ENCODE measurements at places on chromosomes 6 and 20.

GRCh38 chr6:90100059-90100665 lies 196.5 kb downstream of the BACH2 start:
- H3K4me1 ChIP-seq = peaks cover 95% of the 10 kb centered on the region
- no peak overlapping the region for H3K4me3 ChIP-seq
- no peak for DNase-seq
- H3K36me3 ChIP-seq = peaks cover 58% of the 10 kb centered on the region
- H3K27ac ChIP-seq = peak overlapping the region; percentile 50

DNA sequence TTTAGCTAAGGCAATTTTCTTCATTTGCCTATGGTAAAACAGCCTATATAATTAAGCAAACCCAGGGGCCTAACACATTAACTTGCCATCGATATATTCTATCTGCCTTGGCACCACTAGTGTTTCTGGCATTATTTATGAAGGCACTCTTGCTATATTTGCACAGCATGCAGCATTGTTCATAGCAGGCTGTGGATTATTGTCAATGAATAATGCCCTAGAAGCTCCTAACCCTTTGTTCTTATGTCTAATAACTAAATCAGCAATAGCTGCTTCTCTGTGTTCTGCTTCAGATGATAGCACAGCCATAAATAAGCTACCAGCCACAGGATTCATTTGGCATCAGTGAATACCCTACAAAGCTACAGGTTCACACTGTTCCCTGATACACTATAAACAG lies 254.8 kb upstream of the STXBP5 start:
- no peak overlapping the region for H3K27ac ChIP-seq
- H3K27me3 ChIP-seq = no peaks in the 10 kb centered on the region
- H3K36me3 ChIP-seq = no peaks in the 10 kb centered on the region
- H3K4me1 ChIP-seq = peaks cover 15% of the 10 kb centered on the region
- no peak overlapping the region for H3K4me3 ChIP-seq
- no peak for DNase-seq

- H3K36me3 ChIP-seq = peaks cover 89% of the 10 kb centered on the region
- H3K4me3 ChIP-seq = peak overlapping the region; percentile 16
- H3K27ac ChIP-seq = peak overlapping the region; percentile 98
- peaks cover 100% of the 10 kb centered on the region for H3K4me1 ChIP-seq
- H3K27me3 ChIP-seq = no peaks in the 10 kb centered on the region
- DNase-seq = no peak
Measured at GRCh38 chr6:111862314-111862713, 10.9 kb downstream of the FYN start.

GRCh38 chr6:168050225-168050880 lies 28.7 kb downstream of the FRMD1 start:
- H3K27ac ChIP-seq = no peak overlapping the region
- H3K36me3 ChIP-seq = no peaks in the 10 kb centered on the region
- DNase-seq = no peak
- no peak overlapping the region for H3K4me3 ChIP-seq
- no peaks in the 10 kb centered on the region for H3K4me1 ChIP-seq

- H3K27ac ChIP-seq = no peak overlapping the region
- DNase-seq = no peak
- no peaks in the 10 kb centered on the region for H3K36me3 ChIP-seq
- H3K4me1 ChIP-seq = no peaks in the 10 kb centered on the region
- H3K4me3 ChIP-seq = no peak overlapping the region
Measured at GRCh38 chr20:33423141-33423834, 20.3 kb downstream of the SNTA1 start.

DNA sequence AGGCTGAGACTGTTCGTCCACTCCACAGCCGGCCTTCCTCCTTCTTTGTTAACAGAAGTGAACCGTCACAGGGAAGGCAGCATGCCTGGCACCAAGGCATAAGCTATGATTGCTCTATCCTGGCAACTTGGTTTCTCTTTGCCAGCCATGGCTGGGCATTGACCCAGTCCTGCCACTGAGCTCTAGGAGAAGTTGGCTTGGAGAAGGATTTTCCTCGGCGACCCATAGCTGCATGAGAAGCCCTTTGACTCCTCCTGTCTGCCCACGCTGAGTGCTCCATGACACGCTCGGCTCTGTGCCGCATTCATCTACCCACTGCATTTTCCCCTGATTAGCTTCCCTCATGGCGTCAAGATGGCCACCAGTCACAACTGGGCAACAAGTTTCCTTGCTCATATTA lies 111.8 kb upstream of the EXOC2 start:
- no peak overlapping the region for H3K4me3 ChIP-seq
- no peak for DNase-seq
- H3K27ac ChIP-seq = no peak overlapping the region

- H3K36me3 ChIP-seq = no peaks in the 10 kb centered on the region
- no peak for DNase-seq
- H3K27ac ChIP-seq = no peak overlapping the region
Measured at GRCh38 chr20:7361321-7361720, 578.9 kb downstream of the HAO1 start.

- H3K27me3 ChIP-seq = peaks cover 10% of the 10 kb centered on the region
- H3K4me3 ChIP-seq = no peak overlapping the region
- H3K27ac ChIP-seq = no peak overlapping the region
- DNase-seq = no peak
Measured at GRCh38 chr6:44464527-44465310, 77.2 kb downstream of the CDC5L start.

GRCh38 chr20:23299673-23300050 lies 50.9 kb upstream of the NXT1 start:
- DNase-seq = no peak
- H3K36me3 ChIP-seq = no peaks in the 10 kb centered on the region
- H3K4me3 ChIP-seq = no peak overlapping the region
- no peaks in the 10 kb centered on the region for H3K27me3 ChIP-seq
- H3K27ac ChIP-seq = no peak overlapping the region

GRCh38 chr6:157461000-157461915 lies 80.3 kb downstream of the ZDHHC14 start:
- H3K27ac ChIP-seq = peak overlapping the region; percentile 91
- H3K4me3 ChIP-seq = peak overlapping the region; percentile 24
- peak; percentile 53 for DNase-seq

DNA sequence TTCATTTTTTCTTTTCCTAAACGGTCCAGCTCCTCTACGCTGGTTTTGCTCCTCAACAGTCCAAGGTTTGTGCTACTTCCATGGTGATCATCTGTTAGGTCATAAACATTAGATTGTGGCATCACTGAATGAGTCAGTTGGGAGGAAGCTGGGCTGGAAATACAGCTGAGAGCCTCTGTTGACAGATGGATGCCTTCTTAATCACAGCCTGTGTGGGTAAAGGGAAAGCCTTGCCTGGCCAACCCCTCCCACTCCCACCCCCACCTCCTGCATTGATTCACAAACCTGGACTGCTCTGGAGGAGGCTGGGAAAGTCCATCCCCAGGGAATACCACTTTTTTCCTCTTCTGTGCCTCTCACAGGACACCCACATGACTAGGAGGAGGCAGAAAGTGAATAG lies 180.6 kb upstream of the CCN2 start:
- H3K4me1 ChIP-seq = no peaks in the 10 kb centered on the region
- H3K36me3 ChIP-seq = no peaks in the 10 kb centered on the region
- peaks cover 19% of the 10 kb centered on the region for H3K27me3 ChIP-seq
- no peak overlapping the region for H3K27ac ChIP-seq
- no peak overlapping the region for H3K4me3 ChIP-seq

GRCh38 chr6:72552938-72553337 lies 68.9 kb upstream of the KCNQ5 start:
- peaks cover 3% of the 10 kb centered on the region for H3K27me3 ChIP-seq
- no peaks in the 10 kb centered on the region for H3K36me3 ChIP-seq
- DNase-seq = no peak
- H3K4me1 ChIP-seq = peaks cover 14% of the 10 kb centered on the region
- no peak overlapping the region for H3K4me3 ChIP-seq

- no peaks in the 10 kb centered on the region for H3K27me3 ChIP-seq
- peak overlapping the region; percentile 93 for H3K4me3 ChIP-seq
- peak overlapping the region; percentile 93 for H3K27ac ChIP-seq
- H3K4me1 ChIP-seq = peaks cover 30% of the 10 kb centered on the region
Measured at GRCh38 chr6:73451223-73452106, 632 bp downstream of the CGAS start.

DNA sequence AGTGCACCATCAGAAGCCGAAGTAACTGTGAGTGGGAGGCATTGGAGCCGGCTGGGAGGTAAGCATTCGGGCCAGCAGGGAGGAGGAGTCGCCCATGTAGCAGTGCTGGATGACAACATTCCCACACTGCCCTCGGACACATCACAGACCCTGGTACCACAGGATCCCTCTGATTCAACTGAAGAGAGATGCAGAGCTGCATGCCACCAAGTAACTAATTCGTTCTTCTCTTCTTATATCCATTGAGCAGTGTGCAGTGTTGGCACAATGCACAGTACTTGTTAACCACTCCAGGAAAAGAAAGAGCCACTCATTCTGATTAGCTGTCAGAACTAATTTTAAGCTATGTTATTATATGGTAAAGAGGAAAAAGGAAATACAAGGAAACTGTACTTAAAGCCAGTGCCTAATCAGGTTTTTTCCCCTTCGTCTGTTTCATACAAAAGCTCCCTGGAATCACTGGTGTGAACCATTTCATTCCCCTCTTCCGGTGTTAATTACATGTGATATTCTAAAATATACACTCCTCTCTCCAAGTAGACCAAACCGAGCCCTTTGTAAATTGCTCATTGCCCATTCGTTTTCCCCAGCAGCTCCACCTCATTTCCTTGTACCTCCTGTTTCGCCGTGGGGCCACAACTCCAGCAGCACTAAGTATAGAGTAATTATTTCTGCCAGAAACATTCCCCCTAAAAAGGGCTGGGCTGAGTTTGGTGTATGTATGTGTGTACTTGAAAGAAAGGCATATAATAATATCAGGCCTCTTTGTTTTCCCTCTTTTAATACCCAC lies 32.4 kb upstream of the ADTRP start:
- peak overlapping the region; percentile 27 for H3K27ac ChIP-seq
- H3K4me1 ChIP-seq = peaks cover 25% of the 10 kb centered on the region
- H3K27me3 ChIP-seq = peaks cover 3% of the 10 kb centered on the region
- H3K4me3 ChIP-seq = no peak overlapping the region

DNA sequence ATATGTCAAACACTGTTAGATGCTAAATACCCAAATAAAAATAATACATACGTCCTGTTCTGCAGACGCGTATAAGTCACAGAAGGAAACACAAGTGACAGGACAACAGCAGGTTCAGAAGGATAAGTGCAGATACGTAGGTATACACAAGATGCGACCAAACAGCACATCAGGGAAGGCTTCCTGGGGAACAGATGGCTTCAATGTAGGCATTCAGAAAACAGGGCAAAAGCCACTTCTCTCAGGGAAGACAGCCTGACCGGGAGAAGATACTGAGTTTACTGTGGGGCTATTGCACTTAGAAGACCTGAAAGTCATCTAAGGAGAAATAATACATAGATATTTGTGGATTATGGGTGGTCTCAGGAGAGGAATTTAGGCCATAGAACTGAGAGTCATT lies 1.9 kb downstream of the HLA-DPA1 start:
- H3K27me3 ChIP-seq = no peaks in the 10 kb centered on the region
- DNase-seq = no peak
- peak overlapping the region; percentile 1 for H3K4me3 ChIP-seq
- no peak overlapping the region for H3K27ac ChIP-seq
- H3K36me3 ChIP-seq = peaks cover 10% of the 10 kb centered on the region

- H3K36me3 ChIP-seq = peaks cover 74% of the 10 kb centered on the region
- no peak overlapping the region for H3K4me3 ChIP-seq
- peaks cover 10% of the 10 kb centered on the region for H3K4me1 ChIP-seq
- no peaks in the 10 kb centered on the region for H3K27me3 ChIP-seq
- DNase-seq = no peak
Measured at GRCh38 chr20:48697845-48698491, 129.8 kb downstream of the PREX1 start.

DNA sequence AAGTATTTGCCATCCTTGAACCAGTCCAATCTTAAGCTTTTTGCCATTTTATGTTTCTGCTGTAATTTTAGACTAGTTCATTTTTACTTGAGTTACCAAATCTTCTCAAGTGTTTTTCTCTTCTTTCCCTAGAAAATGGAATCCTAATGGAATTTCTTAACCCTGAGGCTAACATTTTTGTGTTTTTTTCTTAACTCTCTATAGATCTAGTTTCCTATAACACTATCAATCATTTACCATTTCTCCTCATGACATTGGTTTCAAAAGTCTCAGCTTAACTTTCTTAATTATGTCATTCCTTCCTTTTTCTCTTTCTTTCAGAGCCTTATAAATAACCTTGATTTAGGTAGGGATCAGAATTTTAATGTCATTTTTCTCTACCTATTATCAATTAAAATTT lies 54.8 kb downstream of the SENP6 start:
- peaks cover 2% of the 10 kb centered on the region for H3K4me1 ChIP-seq
- H3K4me3 ChIP-seq = no peak overlapping the region
- peaks cover 88% of the 10 kb centered on the region for H3K36me3 ChIP-seq
- H3K27me3 ChIP-seq = no peaks in the 10 kb centered on the region
- peak overlapping the region; percentile 20 for H3K27ac ChIP-seq

- no peak overlapping the region for H3K4me3 ChIP-seq
- no peak overlapping the region for H3K27ac ChIP-seq
- H3K36me3 ChIP-seq = no peaks in the 10 kb centered on the region
- H3K4me1 ChIP-seq = no peaks in the 10 kb centered on the region
Measured at GRCh38 chr6:23879816-23880215, 246.2 kb upstream of the NRSN1 start.

- no peaks in the 10 kb centered on the region for H3K36me3 ChIP-seq
- no peak overlapping the region for H3K27ac ChIP-seq
- no peaks in the 10 kb centered on the region for H3K27me3 ChIP-seq
- DNase-seq = no peak
Measured at GRCh38 chr6:123503619-123504018, 133.1 kb downstream of the TRDN start.

DNA sequence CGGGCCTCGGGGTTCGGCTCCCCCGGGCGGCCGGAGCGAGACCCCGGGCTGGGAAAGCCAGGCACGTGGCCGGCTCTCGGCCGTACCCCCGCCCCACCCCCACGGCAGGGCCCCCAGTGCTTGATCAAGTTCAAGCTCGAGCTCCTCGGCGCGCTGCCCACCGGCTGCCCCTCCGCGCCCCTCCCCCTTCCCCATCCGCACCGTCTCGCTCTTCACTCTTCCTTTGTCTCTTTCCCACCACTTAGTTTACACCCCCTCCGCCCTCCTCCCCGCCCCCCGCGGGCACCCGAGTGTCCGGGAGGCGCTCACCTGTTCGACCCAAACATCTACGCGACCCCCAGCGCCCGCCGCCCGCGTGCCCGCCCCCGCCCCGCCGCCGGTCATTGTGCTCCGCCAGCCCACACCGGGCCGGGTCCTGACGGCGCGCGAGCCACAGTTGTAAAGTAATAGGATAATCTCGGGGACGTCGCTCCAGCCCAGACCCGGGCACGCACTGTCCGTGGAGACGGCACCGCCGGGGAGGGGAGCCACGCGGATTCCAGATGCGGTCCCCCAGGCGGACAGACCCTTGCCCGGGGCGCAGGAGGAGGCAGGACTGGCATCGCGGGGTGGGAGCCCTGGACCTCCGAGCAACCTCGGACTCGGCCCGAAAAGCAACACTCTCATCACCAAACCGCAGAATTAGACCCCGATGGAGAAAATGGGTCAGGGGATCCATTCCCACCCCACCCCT lies 100.7 kb downstream of the NOL4L start:
- H3K36me3 ChIP-seq = peaks cover 5% of the 10 kb centered on the region
- peak; percentile 59 for DNase-seq
- peaks cover 42% of the 10 kb centered on the region for H3K4me1 ChIP-seq

- DNase-seq = no peak
- no peak overlapping the region for H3K27ac ChIP-seq
- H3K27me3 ChIP-seq = no peaks in the 10 kb centered on the region
- H3K4me1 ChIP-seq = no peaks in the 10 kb centered on the region
Measured at GRCh38 chr6:141133346-141133745, 999.4 kb upstream of the GJE1 start.

- peaks cover 8% of the 10 kb centered on the region for H3K4me1 ChIP-seq
- DNase-seq = no peak
- H3K27ac ChIP-seq = peak overlapping the region; percentile 35
- peaks cover 2% of the 10 kb centered on the region for H3K27me3 ChIP-seq
Measured at GRCh38 chr6:140043762-140044378, 669.4 kb upstream of the CITED2 start.

All from activated T-cell treated with anti-CD3 and anti-CD28 coated beads, Interleukin-2, amount 50 U/mL, for 24 hours (primary cell).